ENCODE measurements at places on chromosomes 5 and 9.

DNA sequence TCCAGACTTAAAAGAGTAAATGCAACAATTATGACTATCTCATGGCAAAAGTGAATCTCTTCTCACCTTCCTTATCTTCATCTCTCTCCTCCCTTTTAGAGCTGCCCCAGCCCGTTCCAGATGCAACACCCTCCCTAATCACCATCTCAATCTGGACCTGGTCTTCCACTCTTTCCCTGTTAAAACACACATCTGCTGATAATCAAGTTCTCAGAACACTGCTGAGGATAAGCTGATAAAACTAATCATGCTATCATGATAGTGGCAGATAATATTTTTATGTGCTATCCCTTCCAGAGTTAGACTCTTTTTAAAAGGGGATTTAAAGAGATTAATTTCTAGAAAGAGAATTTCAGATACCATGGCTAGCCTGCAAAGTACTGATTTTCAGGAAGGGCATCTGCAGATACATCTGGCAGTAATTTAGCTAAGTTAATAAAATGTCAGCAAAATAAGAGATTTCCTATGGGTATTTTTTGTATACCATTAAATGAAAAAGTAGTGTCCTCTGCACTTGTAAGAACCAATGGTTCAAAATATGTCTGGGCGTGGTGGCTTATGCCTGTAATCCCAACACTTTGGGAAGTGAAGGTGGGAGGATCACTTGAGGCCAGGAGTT, 17.2 kb downstream of the SGTB start:
- DNase-seq: no peak

DNA sequence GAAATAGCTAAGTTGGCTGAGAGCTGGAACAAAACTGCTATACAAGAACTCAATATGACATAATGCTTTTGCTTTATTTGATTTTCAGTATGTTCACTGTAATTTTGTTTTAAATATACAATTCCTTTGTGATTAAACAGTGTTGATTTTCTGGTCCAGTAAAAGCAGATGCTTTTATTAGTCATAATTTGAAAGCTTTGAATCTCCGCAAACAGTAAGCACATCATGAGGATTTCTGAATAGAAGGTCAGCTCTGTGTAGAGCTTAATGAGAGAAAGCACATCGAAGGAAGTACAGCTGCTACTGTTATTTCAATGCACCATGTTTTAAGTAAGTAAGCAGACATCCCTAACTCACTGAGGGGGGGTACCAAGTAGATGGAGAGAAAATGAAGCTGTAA, 701.3 kb upstream of the ACO1 start:
- DNase-seq: no peak

DNA sequence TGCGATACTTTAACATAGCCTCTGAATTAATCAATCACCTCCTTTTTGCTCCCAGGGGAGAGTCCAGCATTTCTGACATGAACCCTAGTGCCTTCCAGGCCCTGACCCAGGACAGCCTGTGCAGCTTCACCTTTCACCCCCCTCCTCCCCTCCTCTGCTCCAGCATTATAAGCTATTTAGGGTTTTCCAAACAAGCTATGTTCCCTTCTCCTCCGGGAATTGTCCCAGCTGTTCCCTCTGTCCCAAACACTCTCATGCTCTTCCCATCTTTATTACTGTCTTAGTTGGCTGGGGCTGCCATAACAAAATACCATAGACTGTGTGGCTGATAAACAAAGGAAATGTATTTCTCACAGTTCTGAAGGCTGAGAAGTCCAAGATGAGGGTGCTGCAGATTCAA, 161.5 kb downstream of the EBF1 start:
- no peak for DNase-seq

- DNase-seq: no peak
Measured at GRCh38 chr9:137388589-137389427, 34.2 kb downstream of the EXD3 start.

- DNase-seq: no peak
Measured at GRCh38 chr5:137887831-137888230, 1.4 kb upstream of the PKD2L2 start.

- no peak for DNase-seq
Measured at GRCh38 chr5:147430628-147431027, 79.2 kb downstream of the DPYSL3 start.

GRCh38 chr5:3007577-3007976, 256.1 kb upstream of the IRX2 start:
- no peak for DNase-seq

DNA sequence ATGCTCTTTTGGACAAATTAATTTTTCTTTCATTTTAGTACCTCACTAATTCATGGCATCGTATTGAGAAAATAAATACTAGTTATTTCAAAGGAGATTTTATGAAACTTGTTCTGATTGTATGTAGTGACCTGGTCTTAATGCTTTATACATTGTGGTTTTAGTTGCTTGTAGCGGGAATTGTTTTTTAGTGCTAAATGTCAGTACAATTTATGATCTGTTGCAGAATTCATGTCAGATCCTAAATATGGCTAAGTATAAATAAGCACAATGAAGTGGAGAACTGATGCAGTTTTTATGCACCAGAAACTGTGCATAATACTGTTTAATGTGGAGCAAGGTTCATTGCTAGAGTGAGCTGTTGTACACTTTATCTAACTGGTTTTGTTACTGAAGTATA, 308.8 kb downstream of the PJA2 start:
- no peak for DNase-seq

GRCh38 chr9:85067792-85068191, 398.3 kb downstream of the NTRK2 start:
- DNase-seq: no peak

- DNase-seq: no peak
Measured at GRCh38 chr5:1041225-1042143, 32.9 kb downstream of the NKD2 start.

GRCh38 chr5:39422036-39422606, 2.7 kb downstream of the DAB2 start:
- DNase-seq: no peak

GRCh38 chr5:124633209-124633608, 113.2 kb downstream of the ZNF608 start:
- no peak for DNase-seq

DNA sequence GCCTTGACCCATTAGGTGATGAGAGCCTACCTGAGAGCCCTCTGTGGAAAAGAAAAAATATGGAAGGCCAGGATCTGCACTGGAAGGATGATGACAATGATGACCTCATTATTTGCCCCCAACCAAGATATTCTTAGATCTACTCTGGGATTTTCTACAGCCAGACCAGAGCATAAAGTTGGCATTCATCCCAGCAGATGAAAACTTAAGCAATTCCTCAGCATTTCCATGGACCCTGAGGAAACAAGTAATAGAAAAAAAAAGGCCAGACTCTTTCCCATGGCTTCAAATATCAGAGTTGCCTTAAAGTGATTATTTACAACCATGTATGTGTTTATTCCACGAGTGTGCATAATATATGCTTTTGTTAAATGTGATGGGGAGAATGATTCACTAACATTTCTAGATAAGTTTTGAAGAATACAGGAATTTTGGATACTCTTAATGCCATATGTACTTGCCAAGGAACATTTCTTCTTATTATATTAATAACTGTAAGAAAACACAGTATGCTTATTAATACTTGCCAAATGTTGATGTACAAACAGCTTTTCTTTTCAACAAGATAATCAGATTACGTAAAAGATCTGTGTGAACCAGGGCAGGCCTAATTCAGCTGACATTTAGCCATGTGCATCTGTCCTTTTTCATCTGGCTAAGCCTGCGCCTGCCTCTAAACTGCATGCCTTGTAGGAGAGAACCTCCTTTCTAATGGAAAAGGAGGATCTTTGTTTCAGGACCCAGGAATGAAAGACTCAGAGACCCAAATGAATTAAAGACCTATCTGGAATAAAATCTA, 94.8 kb downstream of the ARRDC3 start:
- DNase-seq: no peak

GRCh38 chr5:90356622-90357021, 52.9 kb downstream of the CETN3 start:
- no peak for DNase-seq

- DNase-seq: no peak
Measured at GRCh38 chr9:128062846-128063831, 4.0 kb downstream of the NAIF1 start.

GRCh38 chr5:104080646-104081175, 518.1 kb upstream of the NUDT12 start:
- no peak for DNase-seq

GRCh38 chr5:119453040-119453373, 710 bp downstream of the HSD17B4 start:
- no peak for DNase-seq

- DNase-seq: no peak
Measured at GRCh38 chr9:111076519-111076918, 38.2 kb upstream of the LPAR1 start.

GRCh38 chr5:134026521-134027287, 21.9 kb upstream of the VDAC1 start:
- DNase-seq: no peak

GRCh38 chr9:72943844-72944462, 8.9 kb downstream of the ALDH1A1 start:
- no peak for DNase-seq

GRCh38 chr5:9500625-9501024, 45.2 kb downstream of the SEMA5A start:
- no peak for DNase-seq

DNA sequence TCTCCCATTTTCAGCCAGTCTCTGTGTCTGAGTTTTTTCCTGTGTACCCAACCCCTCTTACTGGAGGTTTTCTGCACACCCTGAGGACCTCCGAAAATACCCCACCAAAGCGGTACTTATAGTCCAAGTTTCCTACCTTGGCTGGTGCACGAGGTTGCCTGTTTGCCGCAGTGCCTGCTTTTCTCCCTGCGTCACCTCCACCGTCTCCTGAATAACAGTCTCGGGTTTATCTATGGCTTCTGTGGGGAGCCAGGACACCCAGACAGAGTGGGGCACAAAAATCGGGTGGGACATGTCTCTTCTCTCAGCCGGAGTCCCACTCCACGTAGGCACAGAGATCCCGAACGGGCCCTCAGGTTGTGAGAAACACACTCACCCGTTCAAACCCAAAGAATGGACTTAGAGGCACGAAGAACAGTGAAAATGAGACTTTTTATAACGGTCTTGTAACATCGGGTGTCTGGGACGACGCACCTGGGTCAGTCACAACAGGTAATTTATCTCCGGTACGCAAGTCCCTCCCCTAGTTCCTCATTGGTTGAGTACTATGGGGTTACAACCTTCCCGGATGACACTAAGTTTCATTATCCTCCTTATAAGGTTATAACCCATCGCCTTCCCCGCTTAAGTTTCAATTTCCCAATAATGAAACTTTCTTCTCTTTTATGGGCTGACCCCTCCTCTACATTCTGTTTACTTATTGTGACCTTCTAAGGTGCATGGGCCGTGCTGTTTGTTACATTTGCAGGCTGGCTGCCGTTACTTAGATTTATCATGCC, 970.2 kb upstream of the COX7C start:
- DNase-seq: no peak

- no peak for DNase-seq
Measured at GRCh38 chr9:134198791-134199190, 34.4 kb upstream of the RNU6ATAC start.

Measured in cortex of kidney (tissue), 1 donor.